ENCODE measurements at places on chromosomes 16 and 17.

GRCh38 chr17:45906237-45906636 lies 11.9 kb downstream of the MAPT start:
- DNase-seq = no peak

DNA sequence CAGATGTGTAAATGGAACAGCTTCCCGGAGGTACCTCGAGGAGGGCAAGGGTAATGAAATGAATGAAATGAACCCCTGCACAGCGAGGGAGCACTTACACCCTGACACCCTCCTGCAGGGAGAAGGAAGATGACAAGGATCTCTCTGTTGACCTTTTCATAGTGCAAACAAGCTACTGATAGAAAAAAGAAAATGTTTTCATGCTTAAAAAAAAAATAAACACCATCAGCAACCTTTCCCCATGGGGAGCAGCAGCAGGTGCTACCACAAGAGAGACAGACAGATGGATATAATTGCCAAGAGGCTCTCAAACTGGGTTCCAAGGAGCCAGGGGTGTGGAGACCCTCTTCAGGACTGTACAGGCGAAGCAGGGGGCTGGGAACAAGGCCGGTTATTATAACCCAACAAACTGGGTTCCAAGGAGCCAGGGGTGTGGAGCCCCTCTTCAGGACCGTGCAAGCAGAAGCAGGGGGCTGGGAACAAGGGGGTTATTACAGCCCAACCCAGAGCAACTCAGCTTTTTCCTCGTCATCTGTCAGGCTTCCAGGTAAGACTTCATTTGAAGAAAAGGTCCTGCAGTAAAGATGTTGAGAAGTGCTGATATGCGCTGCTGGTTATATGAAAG lies 718 bp upstream of the RPH3AL start:
- no peak for DNase-seq

- DNase-seq = no peak
These were observed 6.1 kb downstream of the OR1A1 start for GRCh38 chr17:3213587-3213986.

DNA sequence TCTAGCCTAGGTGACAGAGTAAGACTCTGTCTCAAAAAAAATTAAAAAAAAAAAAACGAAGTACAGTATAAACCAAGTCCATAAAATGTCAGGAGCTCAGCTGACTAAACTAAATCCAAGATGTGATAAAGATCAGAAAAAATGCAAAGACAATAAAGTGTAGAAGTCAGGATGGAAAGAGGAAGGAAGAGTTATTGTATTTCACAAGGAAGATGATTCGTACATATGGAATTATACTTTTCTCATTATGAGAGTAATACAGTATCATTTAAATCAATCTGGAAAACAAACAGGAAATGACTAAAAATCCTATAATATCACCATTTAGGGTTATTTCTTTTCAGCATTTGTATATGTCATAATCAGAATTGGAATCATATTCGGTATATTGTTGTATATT lies 11.4 kb upstream of the APOH start:
- no peak for DNase-seq

- DNase-seq = no peak
These were observed 15.1 kb upstream of the RASD1 start for GRCh38 chr17:17511293-17511741.

DNA sequence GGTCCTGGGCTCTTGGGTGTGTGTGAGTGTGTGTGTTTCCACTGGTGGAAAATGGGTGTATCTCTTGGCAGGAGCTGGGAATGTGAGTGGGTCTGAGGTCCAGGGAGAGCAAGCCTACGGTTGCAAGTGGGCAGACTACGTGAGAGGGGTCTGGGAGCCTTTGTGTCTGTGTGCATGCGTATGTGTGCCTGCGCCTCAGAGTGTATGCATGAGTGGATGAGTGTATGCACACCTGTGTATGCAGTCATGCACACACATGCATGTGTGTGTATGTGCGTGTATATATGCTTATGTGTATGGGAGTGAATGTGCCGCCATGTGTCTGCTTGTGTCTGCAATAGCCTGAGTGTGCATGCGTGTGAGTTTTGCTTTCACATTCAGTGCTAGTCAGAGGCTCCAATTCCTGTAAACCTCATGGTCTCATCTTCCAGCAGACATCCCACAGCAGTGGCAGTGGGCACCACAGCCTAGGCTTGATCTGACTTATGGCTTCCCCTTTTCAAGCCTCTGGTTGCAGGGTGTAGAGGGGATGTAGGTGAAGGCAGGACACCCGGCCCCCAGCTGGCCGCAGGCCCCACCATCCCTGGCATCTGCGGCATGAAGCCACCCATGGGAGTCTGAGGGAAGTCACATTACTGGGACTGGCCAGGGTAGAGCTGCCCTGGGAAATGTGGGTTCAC lies 19.7 kb upstream of the RMI2 start:
- DNase-seq = no peak

- DNase-seq = no peak
These were observed 9.4 kb downstream of the ZNF469 start for GRCh38 chr16:88392111-88392510.

DNA sequence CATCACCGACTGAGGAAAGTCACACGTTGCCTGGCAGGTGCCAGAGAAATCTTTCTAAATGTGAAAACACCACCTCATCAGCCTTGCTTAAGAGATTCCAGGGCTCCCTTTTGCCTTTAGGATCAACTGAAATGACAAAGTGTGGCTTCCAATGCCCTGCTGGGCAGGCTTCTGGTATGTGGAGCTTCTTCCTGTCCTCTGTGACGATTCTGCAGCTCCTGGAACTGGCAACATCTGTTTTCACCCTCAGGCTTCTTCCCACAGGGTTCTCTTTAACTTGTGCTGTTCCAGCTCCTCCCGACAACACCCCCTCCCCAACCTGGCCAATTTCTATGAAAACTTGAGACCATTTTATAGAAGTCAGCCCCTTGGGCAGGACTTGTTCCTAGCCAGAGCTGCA lies 4.8 kb upstream of the ZDHHC1 start:
- no peak for DNase-seq

DNA sequence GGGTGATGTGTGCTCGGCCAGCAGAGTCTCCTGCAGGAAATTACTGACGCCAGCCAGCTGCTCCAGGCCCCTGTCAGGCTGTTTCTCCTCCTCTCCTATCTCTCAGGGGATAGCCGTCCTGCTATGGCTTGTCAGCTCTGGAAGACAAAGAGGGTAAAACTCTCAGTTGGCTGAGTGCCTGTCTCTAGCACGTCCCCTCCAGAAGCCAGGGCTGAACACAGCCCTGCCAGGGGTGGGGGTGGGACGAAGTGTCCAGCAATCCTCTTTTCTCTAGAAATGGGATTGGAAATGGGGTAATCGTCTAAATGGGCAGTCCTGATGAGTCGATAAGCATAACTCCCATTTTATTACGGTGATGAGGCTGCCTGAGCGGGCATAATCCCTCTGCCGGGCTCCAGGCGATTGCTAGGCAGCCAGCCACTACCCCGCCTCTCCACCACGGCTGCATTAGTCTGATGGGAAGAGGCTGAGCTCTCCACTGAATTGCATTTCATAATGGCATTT lies 89.1 kb upstream of the GNAO1 start:
- DNase-seq = no peak

DNA sequence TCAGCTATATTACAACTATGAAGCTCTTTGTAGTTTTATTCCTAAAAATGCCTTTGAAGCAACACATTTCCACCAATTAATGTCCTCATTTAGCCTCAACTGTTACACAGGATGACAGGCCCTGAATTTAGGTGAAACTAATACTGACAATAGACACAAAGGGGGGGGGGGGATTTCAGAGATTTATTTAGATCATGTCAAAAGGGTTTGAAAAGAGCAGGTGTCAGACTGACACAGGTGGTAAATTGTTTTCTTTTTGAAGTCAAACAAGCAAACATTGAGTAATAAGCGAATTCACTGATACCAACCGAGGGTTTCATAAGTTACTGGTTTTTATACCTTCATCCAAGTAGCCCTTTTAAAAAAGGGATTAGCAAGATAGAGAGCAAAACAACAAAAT lies 40.8 kb downstream of the KANSL1 start:
- DNase-seq = no peak

GRCh38 chr17:6244253-6244652 lies 174.1 kb downstream of the WSCD1 start:
- no peak for DNase-seq

DNA sequence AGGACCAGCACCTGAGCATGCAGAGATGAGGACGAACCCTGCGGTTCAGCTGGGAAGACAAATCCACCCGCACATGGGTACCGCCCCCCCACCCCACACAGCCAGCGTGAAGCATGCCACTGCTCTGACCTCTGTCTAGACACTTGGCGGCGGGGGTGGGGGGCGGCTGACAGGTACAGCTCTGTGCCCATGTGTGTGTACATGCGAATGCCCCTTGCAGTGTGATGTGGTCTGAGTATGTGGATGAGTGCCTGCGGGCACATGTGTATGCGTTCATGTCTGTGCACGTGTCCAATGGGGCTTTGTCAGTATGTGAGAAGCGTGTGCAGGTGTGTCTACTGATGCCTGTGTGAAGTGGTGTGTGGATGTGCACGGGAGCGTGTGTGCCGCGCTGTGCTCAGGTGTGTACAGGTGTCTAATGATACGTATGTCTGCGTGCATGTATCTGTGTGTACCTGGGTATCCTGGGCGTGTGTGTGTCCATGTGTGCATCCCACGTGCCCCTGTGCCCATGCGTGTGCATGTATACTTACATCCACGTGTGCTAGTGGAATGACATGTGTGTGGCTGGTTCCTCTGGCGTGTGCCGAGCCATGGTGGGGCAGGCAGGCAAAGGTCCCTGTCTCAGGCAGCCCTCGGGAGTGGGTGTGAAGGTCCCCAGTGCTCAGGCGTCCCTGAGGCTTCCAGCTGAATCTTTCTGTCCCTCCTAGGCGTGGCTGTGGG lies 636 bp upstream of the RAP1GAP2 start:
- no peak for DNase-seq

DNA sequence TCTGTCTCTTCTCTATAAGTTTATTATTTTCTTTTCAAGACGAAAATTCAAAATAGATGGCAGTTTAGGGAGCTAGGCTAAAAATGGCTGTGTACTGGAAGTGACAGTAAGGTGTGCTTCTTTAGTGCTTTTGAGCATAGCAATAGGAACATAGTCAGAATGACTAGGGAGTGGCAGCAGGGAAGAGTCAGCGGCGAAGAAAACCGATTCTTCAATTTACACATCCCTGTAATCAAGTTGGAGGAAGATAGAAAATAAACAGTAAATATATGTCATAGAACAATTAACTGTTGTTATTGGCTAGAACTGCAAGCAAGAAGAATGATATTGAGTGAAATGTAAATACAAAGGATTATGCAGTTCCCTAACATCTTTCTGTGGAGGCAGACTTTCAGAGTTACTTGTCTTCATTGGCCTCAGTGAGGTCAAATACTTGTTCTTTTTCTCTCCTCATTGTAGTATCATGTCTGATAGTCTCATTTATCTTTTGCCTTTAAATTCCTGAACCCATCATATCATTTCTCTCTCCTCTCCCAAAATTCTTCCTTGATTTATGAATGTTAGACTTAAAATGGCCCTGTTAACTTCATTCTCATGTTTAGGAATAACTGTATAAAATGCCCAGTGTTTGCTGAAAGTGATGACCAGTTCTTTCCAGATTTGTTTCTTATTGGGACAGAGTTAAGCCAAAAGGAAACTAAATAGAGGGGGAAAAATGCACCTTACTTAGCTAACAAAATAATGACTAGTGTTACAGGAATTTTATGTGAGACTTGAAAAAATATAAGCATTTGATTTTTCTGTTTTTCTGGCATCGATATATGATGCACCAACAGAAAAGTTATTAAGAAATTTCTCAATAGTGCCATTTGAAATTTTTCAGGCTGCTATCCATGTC lies 211.4 kb downstream of the BCAS3 start:
- DNase-seq = no peak

GRCh38 chr17:79006046-79006445 lies 3.5 kb downstream of the CANT1 start:
- no peak for DNase-seq

DNA sequence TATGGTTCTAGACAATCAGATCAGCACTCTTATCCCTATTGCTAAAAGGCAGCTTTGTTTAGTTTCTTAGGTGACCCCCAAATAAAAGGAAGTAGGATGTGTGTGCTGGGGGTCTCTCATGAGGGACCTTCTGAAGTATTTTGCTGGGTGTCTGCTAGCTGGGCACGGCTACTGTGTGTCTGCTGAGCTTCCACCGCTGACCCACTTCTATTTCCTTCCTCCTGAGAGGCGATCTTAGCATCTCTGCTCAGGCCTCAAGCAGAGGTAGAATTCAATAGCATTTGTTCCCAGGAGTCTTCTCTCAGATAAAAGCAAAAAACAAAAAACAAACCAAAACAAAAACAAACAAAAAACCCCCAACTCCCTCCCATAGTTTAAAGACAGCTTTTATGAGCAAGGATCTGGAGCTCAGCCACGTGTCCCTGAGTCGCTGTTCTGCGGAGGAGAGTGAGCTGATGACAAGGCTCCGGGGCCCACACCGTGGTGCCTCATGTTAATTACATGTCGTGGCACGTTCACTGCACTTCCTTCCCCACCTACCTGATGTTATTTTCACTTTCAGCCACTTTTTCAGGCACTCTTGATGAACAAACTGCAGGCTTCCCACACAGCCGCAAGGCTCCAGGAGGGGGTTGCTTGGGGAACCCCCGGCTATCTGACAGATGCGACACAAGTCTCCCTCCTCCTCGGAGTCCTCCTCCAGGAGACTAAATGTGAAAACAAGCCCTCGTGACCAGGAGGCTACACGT lies 83.5 kb downstream of the MARCHF10 start:
- peak; percentile 16 for DNase-seq

GRCh38 chr17:80441133-80441578 lies 26.2 kb downstream of the ENDOV start:
- DNase-seq = peak; percentile 22

DNA sequence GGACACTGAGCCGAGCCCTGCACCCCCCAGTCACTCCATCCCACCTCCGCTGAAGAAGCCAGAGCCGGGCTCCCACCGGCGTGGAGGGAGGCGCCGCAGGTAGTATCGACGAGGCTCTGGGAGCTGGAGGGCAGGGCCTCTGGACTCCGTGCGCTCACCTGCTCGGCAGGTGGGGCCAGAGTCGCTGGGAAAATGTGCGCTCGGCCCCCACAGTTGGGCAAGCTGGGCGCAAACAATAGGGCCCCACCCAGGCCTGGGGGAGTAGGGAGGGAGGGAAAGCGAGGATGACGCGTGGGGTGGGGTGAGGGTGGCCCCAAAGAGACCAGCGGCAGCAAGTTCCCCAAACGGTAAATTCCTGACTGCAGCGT lies 668 bp downstream of the JUP start:
- DNase-seq = no peak

Measured in activated T-helper 1 cell treated with anti-CD3 and anti-CD28 coated beads, Interleukin-2, amount 50 U/mL, for 16 hours (primary cell).